ENCODE measurements at places on chromosomes 6 and 20.

DNA sequence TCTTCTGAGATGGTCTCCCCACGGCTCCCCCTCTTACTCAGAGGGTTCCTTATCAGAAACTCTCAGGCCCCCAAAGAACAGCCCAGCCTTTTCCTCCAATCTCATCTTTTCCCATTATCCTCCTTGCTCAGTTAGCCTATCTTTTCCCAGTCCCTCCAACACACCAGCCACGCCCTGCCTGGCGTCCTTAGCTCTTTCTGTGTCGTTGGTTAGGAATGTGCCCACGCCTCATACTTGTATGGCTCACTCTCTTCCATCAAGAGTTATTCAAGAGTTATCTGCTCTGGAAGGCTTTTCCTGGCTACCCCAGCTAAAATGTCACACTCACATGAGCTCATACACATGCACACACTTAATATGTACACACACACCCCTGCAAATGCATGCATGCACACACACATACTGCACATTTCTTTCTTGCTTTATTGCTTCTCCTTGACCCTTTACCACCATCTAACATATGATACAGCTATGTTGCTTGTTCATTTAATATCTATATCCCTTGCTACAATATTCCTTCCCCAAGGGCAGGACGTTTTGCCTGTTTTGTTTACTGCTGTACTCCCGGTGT, 37.6 kb downstream of the SLC2A10 start:
- DNase-seq = no peak

GRCh38 chr20:59743767-59744485, 139.6 kb downstream of the PHACTR3 start:
- no peak for DNase-seq

- no peak for DNase-seq
These were observed 12.9 kb downstream of the PRSS16 start for GRCh38 chr6:27260369-27260768.

DNA sequence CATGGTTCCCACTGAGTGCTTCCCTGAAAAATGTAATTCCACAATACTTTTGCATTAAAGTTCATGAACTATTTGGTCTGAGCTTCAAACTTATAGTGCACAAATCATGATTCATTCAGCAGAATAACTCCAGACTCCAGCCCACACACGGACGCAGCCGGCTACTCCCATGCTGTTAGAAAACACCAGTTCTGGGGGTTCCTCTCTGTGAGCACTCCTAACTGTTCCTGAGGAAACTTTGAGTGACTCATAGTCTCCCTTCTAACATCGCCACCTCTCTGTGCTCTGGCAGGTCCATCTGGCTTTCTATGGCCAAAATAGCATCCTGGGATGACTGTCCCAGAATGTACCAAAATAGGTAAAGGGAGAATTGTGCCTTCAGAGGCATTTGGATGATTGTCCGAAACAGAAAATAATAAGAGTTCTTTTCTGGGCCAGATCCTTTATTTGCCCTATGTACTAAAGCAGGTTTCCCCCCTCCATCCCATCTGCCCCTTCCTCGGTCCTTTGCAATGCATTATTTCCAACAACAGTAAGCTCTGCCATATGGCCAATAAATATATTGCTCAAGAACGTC, 32.3 kb upstream of the LY86 start:
- no peak for DNase-seq

DNA sequence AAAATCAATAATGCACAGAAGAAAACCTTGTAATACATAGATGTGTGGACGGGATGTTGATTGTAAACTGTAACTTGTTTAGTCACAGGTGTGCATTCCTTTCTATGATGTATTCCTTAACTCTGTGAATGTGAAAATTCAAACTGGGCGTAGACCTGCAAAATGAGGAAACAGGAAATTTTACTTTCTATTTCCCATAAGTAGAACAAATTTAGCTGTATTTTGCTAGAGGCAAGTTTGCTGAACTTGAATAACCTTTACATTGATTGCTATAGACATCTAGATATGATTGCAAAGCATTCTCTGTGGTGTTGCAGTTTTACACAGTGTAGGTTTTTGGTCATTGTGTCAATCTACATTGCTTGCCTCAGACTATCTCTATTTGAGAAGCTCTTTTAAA, 368.4 kb upstream of the MAN1A1 start:
- no peak for DNase-seq

DNA sequence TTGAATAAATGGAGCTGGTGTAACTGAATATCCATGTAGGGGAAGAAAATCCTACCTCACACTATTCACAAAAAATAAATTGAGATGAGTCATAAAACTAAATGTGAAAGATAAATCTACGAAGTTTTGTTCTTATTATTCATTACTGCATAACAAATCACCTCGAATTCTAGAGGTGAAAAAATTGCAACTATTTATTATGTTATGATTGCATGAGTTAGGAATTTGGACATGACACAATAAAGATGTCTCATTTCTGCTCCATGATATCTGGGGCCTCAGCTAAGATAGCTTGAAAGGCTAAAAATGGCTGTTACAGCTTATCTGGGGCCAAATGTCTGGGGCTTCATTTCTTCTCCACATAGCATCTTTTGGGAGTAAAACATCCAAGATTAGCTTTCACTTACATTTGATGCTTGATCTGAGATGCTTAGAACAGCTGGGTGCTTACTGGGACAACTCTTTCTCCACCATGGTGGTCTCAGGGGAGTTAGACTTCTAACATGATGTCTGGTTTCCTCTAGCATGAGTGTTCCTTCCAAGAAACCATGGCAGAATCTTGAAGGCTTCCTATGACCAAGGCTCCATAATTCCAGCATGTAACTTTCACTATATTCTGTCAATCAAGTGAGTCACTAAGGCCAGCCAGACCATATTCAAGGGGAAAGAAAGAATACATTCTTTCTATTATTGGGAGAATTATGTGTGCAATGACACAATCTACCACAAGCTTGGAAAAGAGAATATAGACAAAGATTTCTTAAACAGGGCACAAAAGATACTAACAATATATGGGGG, 30.1 kb downstream of the OR2B6 start:
- no peak for DNase-seq

DNA sequence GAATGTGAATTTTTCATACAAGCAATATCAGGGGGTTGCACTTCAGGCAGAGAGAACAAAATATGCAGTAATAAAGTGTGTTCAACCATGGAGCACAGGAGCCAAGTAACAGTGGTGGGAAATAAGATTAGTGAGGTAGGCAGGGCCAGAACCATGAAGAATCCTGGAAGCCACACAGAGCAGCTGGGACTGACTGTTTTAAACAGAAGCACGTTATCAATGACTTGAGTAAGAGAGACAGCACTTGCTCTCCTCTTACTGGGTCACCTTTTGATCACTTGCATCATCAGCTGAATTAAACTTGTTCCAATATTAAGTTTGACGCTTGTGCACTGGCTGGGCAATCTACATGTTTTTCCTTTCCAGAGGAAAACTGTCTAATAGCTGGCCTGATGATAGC, 238.5 kb downstream of the TBX18 start:
- DNase-seq = no peak

- no peak for DNase-seq
These were observed 293.3 kb downstream of the HACE1 start for GRCh38 chr6:104566411-104566810.

GRCh38 chr6:93621442-93621841, 202.1 kb upstream of the EPHA7 start:
- no peak for DNase-seq

GRCh38 chr20:3843490-3843889, 3.1 kb upstream of the MAVS start:
- no peak for DNase-seq
